ENCODE measurements at places on chromosomes 1 and 21. TPM values are rescaled to one million over a fixed set of nuclear protein-coding genes. Genes with fewer than 3 reads are reported as not detected.
A peak's percentile ranks its signal among the peaks of the same experiment; 100 is the strongest.

DNA sequence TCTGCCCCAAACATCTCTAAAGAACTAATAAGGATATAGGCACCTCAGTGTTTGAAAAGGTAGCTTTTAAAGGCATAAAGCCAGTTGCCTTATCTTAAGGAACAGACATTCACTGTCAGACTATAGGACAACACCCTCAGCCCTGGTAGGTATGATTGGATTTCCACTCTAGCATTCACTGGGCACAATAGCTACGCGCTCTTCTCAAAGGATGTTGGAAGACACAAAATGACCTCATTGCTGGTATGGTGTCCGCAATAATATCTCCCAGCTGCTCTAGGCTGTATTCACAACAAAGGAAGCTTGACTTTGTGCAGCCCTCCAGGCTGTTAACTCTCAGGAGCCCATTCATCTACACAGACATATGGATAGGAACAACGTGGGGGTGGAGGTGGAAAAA is 119.4 kb upstream of the CXADR start:
- H3K27me3 ChIP-seq = no peaks in the 10 kb centered on the region
- H3K36me3 ChIP-seq = no peaks in the 10 kb centered on the region
- H3K4me3 ChIP-seq = no peak overlapping the region
- no peak for DNase-seq

DNA sequence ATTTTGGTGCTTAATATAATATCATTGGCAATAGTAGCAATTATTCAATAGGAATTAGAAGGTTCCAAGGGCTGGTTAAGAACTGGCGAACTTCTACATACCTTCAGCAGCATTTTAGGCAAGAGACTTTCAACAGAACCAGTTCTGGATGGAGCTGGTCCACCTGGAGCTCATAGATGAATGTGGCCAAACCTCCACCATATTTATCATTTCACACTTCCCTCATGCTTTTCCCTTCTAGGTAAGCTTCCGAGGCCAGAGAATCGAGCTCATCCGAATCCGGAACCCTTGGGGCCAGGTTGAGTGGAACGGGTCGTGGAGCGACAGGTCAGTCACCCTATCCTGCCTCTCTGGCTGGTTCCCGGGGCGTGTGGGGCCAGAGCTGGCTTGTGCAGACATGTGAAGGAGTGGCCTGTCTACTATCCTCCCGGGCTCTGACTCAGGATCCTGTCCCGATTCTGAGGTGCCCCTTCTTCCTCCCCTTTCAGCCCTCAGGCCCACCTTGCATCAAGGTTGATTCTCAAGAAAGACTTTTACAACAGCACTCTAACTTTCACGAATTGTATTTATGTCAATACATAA is 24.7 kb downstream of the CAPN9 start:
- H3K36me3 ChIP-seq = no peaks in the 10 kb centered on the region
- no peak overlapping the region for H3K27ac ChIP-seq
- H3K27me3 ChIP-seq = no peaks in the 10 kb centered on the region
- DNase-seq = no peak
- no peak overlapping the region for H3K4me3 ChIP-seq

DNA sequence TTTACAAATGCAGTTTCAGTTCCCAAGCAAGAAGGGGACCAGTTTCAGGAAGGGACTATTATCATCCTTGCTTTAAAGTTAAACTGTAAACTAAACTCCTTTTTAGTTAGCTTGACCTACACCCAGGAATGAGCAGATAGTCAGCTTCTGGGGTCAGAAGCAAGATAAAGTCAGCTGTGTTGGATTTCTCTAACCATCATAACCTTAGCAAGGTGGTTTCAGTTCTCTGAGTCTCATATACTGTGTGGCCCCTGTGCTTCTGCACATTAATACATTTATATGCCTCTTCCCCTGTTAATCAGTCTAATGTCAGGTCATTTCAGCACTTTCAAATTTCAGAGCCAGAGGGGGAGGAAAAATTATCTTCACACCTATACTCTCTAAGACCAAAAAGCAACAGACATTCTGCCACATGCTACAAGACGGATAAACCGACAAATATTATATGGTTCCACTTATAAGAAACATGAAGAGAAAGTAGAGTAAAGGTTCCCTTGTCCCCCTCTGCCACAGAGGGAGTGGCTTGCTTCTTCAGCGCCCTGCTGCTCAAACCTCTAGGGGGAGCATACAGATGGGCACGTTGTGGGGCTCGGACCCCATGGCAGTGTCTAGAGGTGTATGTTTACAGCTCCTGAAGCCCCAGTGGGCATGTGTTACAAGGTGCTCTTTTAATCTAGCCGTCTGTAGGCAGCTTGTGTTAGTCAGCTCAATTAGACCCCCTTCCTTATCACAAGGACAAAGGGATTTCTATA is 89.1 kb downstream of the SMYD3 start:
- H3K27me3 ChIP-seq = no peaks in the 10 kb centered on the region
- H3K4me3 ChIP-seq = no peak overlapping the region
- no peaks in the 10 kb centered on the region for H3K4me1 ChIP-seq
- no peak overlapping the region for H3K27ac ChIP-seq

DNA sequence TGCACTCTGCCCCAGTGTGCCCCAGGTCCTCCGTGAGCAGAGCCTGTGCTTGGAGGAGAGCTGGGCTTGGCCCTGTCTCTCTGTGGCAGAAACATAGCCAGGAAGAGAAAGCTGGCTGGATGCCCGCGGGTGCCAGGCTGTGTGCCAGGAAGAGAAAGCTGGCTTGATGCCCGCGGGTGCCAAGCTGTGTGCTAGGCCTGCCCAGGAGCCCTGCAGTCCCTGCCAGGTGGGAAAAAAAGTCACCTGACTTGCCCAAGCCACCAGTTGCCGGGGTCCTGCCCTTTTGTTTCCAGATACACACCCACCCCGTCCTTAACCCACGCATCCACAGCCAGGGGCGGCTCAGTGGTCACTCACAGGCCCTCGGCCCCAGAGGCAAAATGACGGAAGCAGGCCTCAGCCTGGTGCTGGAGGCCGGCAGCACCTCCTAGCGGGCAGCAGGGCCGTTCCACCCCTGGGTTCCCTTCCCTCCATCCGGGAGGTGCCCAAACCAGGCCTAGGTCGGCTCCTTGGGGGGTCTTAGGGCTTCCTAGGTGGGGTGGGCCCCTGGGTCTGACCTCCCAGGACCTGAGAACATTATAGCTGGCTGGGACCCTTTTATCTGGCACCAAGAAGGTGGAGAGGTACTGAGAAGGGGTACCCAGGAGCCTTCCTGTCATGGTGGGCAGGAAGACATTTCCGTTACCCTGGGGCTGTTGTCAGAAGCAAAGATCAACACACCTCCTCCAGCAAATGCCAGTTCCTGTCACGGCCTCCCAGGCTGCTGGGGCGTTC is 9.1 kb downstream of the ITGB2 start:
- peak; percentile 88 for DNase-seq
- H3K4me1 ChIP-seq = peaks cover 59% of the 10 kb centered on the region
- H3K27me3 ChIP-seq = no peaks in the 10 kb centered on the region
- no peaks in the 10 kb centered on the region for H3K36me3 ChIP-seq
- peak overlapping the region; percentile 59 for H3K27ac ChIP-seq
- no peak overlapping the region for H3K4me3 ChIP-seq

Gene LMX1A
- total RNA-seq = not detected

All from upper lobe of right lung (tissue), 1 donor.